ENCODE measurements at places on chromosomes 3 and 15.

DNA sequence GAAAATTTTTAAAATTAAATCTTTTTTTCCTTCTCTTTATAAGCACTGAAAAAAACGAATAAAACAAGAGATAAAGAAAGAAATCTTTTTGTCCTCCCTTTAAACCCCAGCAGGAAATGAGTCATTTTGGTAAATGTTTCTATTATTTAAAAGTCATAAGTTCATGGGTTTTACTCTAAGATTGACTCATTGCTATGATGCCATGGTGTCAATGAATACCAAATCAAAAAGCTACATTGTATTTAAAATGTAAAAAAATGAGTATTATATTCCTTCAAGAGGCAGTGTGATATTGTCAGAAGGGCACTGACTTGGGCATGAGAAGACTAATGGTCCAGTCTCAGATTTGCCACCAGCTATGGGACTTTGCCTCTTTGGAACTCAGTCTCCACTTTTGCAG is 303.4 kb upstream of the DNAJC19 start:
- DNase-seq = peak; percentile 14

- DNase-seq = no peak
These were observed 49.5 kb upstream of the PCSK6 start for GRCh38 chr15:101538996-101539395.

DNA sequence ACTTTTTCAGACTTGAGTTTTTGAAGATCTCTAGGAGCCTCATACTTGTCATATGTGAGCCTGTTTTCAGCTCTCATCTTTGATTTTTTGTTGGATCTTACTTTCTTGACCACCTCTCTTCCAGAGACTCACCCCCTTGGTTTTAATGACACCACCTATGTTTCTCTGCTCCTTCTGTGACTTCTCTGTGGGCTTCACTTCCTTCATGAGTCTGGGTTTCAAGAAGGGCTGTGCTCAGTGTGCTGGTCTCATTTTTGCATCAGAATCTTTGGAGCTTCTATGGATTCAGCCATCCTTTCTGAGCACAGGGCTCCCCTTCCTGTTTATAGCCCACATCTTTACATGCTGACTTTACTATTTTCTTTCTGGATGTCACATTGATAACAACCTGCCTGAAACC is 17.7 kb downstream of the PPM1L start:
- DNase-seq = no peak

GRCh38 chr15:72086920-72087648 is 30.9 kb downstream of the MYO9A start:
- DNase-seq = peak; percentile 1

DNA sequence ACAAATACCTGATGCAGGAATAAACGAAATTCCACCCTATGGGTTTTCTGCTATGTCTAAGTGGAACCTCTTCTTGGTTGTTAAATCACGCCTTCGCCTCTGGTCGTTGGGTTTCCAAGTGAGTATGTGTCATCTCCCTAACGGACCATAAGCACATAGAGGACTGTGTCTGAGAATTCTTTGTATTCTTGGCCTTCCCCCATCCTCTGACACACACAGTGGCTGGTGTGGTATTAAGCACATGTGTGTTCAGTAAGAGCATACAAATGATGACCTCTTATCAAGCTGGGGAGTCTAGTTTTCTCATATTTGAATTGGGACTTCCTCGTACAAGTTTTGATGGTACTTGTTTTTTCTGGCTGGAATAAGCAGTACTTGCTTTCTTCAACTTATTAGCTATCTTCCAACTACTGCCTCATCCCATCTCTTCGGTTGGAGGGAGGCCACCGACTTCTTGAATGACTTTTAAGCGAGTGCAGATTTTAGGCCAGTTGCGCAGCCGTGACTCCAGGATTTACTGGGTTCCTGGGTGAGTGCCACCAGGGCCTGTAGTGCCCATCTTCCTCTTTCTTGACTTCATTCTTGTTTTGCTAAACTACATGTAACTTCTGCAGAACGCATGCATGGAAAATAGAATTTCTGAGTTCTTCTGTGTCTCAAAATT is 240.2 kb downstream of the ADAMTS17 start:
- no peak for DNase-seq

DNA sequence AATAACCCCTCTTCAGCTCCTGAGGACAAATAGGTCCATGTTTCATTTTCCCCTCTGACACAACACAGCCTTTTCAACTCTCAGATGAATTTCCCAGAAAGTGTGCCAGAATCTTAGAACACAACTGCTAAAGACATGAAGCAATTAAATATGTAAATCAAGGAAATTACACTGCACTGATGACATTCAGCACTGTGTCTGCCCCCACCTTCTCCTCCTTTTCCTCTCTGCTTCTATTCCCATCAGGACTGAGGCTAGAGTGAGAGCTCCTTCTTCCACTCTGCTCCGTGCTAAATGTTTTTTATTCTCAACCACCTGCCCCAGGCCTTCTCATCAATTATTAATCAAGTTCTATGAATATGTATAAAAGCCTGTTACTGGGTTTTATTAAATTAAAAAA is 596.1 kb downstream of the TUSC7 start:
- DNase-seq = no peak

- no peak for DNase-seq
These were observed 92.2 kb downstream of the LRTM1 start for GRCh38 chr3:54835701-54836100.

- peak; percentile 68 for DNase-seq
These were observed at the start of gene DUSP7 for GRCh38 chr3:52056521-52056967. DUSP7 (minus strand) TSS chr3:52056571; CDS start chr3:52056366, 205 bp downstream.

DNA sequence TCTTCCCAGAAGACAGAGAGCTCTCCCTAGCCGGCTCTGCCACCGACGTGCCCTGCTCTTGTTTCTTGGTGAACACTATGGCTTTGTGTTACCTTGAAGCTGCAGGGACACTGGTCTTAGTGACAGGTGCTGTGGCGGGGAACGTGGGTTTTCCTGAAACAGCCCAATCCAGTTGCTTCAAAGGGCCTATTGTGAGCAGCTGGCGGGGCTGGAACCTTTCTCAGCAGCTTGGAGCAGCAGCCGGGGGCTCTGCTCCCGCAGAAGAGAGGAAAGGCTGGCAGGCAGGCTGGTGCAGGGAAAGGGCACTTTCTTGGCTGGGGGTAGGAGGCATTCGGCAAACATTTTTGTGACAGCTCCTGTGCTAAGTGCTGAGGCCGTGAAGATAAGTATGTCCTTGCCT is 12.8 kb downstream of the MYZAP start:
- no peak for DNase-seq

DNA sequence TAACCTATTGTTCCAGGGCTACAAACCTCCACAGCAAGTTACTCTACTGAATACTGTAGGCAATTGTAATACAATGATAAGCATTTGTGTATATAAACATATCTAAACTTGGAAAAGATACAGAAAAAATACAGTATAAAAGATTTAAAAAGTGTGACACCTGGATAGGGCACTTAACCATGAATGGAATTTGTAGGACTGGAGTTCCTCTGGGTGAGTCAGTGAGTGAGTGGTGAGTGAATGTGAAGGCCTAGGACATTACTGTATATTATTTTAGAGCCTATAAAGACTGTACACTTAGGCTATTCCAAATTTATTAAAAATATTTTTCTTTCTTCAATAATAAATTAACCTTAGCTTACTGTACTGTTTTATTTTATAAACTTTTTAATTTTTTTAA is 38.4 kb upstream of the SLC25A36 start:
- DNase-seq = peak; percentile 72

- no peak for DNase-seq
These were observed 191.2 kb upstream of the SOX14 start for GRCh38 chr3:137572931-137573330.

DNA sequence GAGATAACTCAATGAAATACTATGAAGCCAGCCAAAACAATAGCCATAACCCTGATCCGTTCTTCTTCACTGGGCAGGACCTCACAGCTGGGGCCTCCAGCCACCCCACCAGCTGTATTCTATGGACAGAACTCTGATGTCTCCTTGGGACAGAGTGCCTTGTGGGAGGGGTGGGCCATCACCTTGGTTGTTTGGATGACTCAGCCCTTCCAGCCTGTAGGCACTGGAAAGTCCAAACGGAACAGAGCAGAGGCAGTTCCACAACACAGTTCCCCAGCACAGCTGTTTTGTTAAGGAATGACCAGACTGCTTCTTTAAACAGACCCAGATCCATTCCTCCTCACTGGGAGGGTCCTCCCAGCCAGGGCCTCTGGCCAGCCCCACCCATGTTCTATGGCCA is 31.9 kb upstream of the ZBED2 start:
- no peak for DNase-seq

GRCh38 chr3:67937498-67938118 is 283.2 kb upstream of the SUCLG2 start:
- no peak for DNase-seq

- no peak for DNase-seq
These were observed 68.6 kb downstream of the FAM174B start for GRCh38 chr15:92586966-92587365.

- no peak for DNase-seq
These were observed 22.9 kb upstream of the HHATL start for GRCh38 chr3:42725454-42725853.

- no peak for DNase-seq
These were observed 14.2 kb upstream of the ANKDD1A start for GRCh38 chr15:64897345-64897985.

- no peak for DNase-seq
These were observed 85.1 kb downstream of the DNAJB8 start for GRCh38 chr3:128381609-128382008.

DNA sequence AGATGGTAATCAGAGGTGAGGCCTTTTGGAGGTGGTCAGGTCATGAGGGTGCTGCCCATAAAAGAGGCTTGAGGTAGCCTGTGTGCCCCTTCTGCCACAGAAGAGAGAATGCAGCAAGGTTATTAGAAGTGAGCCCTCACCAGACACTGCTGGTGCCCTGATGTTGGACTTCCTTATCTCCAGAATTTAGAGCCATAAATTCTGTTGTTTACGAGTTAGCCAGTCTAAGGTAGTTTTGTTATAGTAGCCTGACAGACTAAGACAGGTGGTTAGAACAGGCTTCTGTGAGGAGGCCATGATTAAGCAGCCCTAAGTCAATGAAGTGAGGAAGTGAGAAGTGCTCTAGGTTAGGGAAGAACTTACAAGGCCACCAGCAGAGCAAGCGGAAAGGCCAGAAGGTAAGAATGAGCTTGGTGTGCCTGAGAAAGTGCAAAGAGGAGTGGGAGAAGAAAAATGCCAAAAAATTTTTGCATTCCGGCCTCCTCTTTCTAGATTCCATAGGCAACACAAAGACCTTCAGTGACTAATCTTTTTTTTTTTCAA is 44.2 kb upstream of the STT3B start:
- no peak for DNase-seq

DNA sequence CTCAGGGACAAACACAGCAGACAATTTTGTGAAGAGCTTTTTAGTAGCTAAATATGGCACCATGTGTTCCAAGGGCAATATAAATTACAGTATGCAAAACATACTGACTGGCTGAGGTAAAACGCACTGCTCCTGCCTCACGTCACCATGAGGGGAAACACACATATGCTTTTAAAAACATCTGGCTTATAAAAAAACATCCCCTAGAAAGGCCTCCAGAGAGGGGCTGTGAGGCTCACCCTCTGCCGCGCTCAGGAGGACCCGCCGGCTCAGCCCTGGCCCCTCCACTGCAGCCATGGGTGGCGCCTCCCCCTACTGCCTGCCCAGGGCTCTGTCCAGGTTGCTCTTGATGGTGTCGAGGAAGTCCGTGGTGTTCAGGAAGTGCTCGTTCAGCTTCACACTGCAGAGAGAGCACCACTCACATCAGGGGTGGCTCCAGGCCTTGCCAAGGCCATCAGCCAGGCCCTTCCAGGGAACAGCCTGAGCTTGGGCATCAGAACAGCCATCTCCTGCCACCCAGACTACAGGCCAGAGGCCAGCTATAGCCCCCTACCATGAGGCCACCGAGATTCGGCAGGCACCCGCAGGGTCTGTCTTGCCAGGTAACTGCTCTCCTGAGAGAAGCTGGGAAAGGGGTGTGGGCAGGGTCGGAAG is 18.2 kb downstream of the IDH2 start:
- DNase-seq = no peak

DNA sequence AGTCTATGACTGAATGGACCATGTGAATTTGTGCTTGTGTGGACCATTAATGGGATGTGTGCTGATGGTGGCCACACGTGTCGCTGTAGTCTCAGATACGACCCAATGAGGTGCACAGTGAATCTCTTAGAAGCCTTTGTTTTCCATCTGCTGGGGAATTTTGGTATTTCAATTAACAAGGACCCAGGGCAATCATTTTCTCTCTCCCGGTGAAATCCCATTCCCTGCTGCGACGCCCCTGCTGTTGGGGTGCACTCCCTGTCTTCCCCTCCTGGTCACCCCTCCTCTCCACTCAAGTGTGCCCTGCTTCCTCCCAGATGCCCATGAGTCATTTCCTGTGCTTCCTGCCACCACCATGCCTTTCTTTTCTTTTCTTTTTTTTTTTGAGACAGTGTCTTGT is 32.7 kb downstream of the EBLN2 start:
- DNase-seq = peak; percentile 4

DNA sequence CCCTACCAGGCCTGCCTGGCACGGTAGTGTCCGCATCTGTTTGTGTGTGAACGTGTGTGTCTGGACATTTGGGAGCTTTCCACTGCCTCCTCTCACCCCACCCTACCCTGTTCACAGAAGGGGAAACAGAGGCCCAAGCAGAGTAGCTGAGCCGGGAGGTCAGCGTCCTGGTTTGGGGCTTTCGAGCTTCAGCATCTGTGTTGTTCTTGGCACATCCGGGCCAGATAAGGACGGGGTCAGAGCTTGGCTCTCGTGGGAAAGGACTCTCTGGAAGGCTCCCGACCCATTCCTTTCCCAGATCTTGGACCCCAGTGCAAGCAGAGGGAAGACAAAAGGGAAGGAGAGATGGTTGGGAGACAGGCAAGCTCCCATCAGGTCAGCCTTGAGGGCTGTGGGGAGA is 6.3 kb upstream of the PTH1R start:
- no peak for DNase-seq

DNA sequence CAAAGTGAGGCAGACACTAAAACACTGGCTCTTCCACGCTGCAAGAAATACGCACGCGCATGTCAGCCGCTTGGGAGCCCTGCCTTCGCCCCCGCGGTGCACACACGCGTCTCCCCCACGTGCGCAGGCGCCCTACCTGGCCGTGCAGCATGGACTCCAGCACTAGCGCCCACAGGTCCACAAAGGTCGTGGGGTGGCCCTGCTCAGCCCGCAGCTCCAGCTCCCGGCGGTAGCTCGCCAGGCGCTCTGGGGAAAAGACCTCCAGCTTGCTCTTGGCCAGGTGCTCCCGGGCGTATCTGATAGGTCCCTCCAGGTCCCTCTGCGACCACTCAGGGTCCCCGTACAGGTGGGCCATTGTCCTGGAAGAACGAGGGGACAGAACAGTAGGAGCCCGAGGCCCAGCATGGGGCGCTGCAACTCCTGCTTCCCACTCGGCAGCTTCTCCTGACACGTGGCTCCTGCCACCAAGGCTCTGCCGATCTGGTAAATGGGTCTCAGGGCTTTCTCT is 14.9 kb downstream of the PLA2G4D start:
- peak; percentile 73 for DNase-seq
